Transverse colon (tissue), 4 donors: ENCODE measurements at places on chromosomes 1 and 21. TPM values are rescaled to one million over a fixed set of nuclear protein-coding genes. Genes with fewer than 3 reads are reported as not detected.

SLC27A3 gene
- 36.6 TPM for total RNA-seq

PLEKHN1 gene
- 1.4 TPM for total RNA-seq

DNA sequence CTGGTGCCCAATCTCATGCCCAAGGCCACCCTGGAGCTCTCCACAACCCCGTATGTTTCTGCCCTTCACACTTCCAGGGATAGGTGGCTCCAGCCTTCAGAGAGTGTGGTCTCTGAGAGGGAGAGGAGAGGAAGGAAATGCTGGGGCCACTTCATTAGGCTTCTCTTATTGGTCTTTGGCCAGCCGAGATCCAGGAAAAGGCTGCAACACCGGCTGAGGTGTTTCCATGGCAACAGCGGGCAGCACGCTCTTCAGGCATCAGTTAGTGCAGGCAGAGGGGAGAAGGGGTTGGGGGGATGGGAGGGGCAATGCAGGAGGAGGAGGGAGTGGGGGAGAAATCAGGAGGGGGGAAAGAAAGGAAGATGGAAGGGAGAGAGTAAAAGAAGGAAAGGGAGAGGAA is 275.1 kb upstream of the GJB5 start:
- H3K36me3 ChIP-seq = no peaks in the 10 kb centered on the region
- no peaks in the 10 kb centered on the region for H3K4me1 ChIP-seq
- no peak overlapping the region for H3K4me3 ChIP-seq
- no peak for DNase-seq

LCE3D gene
- total RNA-seq = not detected

DNA sequence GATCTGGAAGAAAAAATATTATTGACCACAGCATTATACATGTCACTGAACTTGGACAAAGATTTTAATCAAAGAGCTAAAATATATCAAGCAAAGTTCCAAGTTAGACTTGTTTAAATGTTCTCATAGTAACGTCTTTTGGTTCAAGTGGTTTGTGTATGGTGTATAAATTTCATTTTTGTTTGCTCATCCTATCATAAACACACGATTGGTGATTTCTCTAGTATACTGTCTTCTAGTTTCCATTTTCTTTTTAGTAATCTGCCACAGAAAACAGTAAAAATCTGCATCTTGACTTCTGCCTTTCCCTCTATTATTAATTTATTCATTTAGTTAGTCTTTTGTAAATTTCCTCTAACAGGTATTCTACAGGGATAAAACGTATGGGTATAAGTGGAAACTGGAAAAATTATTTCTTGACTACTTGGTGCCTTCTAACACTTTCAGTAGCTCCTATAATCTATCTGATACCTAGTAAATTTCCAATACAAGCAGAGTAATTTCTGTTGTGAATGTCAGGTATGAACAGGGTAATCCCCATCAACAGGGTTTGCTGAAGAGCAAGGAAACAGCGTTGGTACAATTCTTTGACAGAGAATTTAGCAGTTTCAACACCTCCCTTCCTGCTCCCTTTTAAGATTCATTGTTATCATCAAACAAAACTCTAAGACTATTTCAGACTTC is 268.0 kb downstream of the PTPRC start:
- no peaks in the 10 kb centered on the region for H3K36me3 ChIP-seq
- no peaks in the 10 kb centered on the region for H3K4me1 ChIP-seq
- no peaks in the 10 kb centered on the region for H3K27me3 ChIP-seq
- H3K27ac ChIP-seq = no peak overlapping the region
- DNase-seq = no peak

- peaks cover 10% of the 10 kb centered on the region for H3K4me1 ChIP-seq
- H3K27ac ChIP-seq = no peak overlapping the region
- H3K27me3 ChIP-seq = no peaks in the 10 kb centered on the region
Measured at GRCh38 chr1:93692026-93692425, 10.4 kb upstream of the BCAR3 start.

OR10J5 gene
- total RNA-seq = not detected

DNA sequence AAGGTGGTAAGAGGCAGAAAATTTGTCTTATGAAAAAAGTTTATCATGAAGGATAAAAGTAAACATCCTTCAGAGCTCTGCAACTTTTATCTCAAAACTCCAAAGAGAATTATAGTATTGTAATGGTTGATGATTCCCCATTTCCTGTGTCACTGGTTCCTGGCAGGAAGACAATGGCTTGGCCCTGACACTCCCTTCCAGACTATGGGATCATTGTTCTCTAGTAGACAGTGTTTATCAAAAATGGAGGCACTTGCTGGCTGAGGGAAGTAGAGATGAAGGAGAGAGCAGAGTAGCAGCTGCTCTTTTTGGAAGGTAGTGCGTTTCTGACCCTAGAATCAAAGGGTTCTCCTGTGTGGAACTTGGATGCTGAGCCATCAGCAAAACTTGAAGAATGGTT is 145.9 kb upstream of the ATP1B1 start:
- DNase-seq = peak; percentile 35
- no peaks in the 10 kb centered on the region for H3K36me3 ChIP-seq
- no peak overlapping the region for H3K27ac ChIP-seq
- H3K4me3 ChIP-seq = no peak overlapping the region

C1orf115 gene
- 129 TPM for total RNA-seq

COL6A1 gene
- 485 TPM for total RNA-seq

DBT gene
- 6.0 TPM for total RNA-seq

- H3K4me1 ChIP-seq = peaks cover 11% of the 10 kb centered on the region
- no peaks in the 10 kb centered on the region for H3K27me3 ChIP-seq
- H3K27ac ChIP-seq = no peak overlapping the region
- peak; percentile 23 for DNase-seq
Measured at GRCh38 chr1:63731117-63732043, 42.4 kb upstream of the ROR1 start.

MPZ gene
- total RNA-seq = 1.6 TPM

- H3K4me3 ChIP-seq = no peak overlapping the region
- no peak overlapping the region for H3K27ac ChIP-seq
- no peaks in the 10 kb centered on the region for H3K36me3 ChIP-seq
- peaks cover 11% of the 10 kb centered on the region for H3K4me1 ChIP-seq
Measured at GRCh38 chr1:28902738-28903137, 11.6 kb upstream of the EPB41 start.

DNA sequence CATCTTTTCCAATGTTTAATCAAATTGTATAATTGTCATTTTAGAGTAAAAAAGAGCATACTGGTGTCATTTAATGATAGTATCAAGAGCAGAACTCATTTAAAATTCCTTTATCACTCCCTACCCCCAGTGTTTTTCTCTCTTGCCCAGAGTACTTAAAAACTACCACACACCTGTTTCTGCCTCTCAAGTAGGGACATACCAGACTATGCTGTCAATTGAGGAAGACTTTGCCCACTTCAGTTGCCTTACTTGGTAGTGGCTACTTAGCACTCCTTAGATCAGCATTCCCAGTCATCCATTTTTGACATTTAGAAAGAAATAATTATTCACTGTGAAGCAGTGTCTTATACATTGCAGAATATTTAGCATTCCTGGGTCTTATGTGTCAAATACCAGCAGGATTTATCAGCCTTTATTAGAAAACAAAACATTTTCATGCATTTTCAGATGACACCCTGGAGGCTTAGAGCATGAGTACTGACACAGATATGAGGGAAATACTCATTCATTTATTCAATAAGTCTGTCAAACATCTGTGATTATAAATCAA is 127.5 kb upstream of the RGS1 start:
- no peaks in the 10 kb centered on the region for H3K4me1 ChIP-seq
- H3K27me3 ChIP-seq = no peaks in the 10 kb centered on the region
- no peak for DNase-seq
- H3K36me3 ChIP-seq = no peaks in the 10 kb centered on the region
- no peak overlapping the region for H3K4me3 ChIP-seq
- H3K27ac ChIP-seq = no peak overlapping the region

- no peaks in the 10 kb centered on the region for H3K4me1 ChIP-seq
- no peak for DNase-seq
- no peak overlapping the region for H3K27ac ChIP-seq
- no peaks in the 10 kb centered on the region for H3K27me3 ChIP-seq
- peaks cover 13% of the 10 kb centered on the region for H3K36me3 ChIP-seq
Measured at GRCh38 chr1:244056577-244056976, 5.5 kb downstream of the ZBTB18 start.

- H3K27me3 ChIP-seq = no peaks in the 10 kb centered on the region
- DNase-seq = no peak
- H3K4me1 ChIP-seq = no peaks in the 10 kb centered on the region
- no peaks in the 10 kb centered on the region for H3K36me3 ChIP-seq
- H3K4me3 ChIP-seq = no peak overlapping the region
Measured at GRCh38 chr1:53629101-53629691, 109.8 kb downstream of the GLIS1 start.

GRCh38 chr1:204931313-204931712 is 60.7 kb downstream of the NFASC start:
- no peaks in the 10 kb centered on the region for H3K36me3 ChIP-seq
- no peak overlapping the region for H3K4me3 ChIP-seq
- no peaks in the 10 kb centered on the region for H3K27me3 ChIP-seq
- no peak for DNase-seq
- H3K4me1 ChIP-seq = no peaks in the 10 kb centered on the region

- no peak overlapping the region for H3K4me3 ChIP-seq
- H3K4me1 ChIP-seq = no peaks in the 10 kb centered on the region
- no peak for DNase-seq
- H3K27me3 ChIP-seq = no peaks in the 10 kb centered on the region
Measured at GRCh38 chr1:22506130-22506692, 54.6 kb downstream of the ZBTB40 start.

C1orf116 gene
- 25.7 TPM for total RNA-seq

DNA sequence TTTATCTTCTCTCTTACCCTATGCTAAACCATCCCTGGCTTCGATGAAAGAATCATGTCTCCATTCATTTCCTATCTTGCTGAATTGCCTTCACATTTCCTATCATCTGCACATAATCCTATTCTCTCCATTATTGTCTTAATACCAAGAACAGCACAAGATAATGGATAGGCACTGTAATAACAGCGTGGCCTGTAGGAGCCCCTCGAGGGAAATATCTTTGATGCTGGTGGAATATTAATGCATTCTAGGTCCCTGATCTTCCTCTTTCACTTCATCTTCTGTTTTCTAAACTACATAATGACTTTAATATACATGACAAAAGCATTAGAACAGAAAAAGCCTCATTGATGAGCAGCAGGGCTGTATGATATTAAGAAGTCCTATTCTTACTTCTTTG is 720.6 kb downstream of the RWDD3 start:
- no peaks in the 10 kb centered on the region for H3K36me3 ChIP-seq
- H3K4me3 ChIP-seq = no peak overlapping the region
- H3K27ac ChIP-seq = no peak overlapping the region

SPATA45 gene
- not detected for total RNA-seq

DNA sequence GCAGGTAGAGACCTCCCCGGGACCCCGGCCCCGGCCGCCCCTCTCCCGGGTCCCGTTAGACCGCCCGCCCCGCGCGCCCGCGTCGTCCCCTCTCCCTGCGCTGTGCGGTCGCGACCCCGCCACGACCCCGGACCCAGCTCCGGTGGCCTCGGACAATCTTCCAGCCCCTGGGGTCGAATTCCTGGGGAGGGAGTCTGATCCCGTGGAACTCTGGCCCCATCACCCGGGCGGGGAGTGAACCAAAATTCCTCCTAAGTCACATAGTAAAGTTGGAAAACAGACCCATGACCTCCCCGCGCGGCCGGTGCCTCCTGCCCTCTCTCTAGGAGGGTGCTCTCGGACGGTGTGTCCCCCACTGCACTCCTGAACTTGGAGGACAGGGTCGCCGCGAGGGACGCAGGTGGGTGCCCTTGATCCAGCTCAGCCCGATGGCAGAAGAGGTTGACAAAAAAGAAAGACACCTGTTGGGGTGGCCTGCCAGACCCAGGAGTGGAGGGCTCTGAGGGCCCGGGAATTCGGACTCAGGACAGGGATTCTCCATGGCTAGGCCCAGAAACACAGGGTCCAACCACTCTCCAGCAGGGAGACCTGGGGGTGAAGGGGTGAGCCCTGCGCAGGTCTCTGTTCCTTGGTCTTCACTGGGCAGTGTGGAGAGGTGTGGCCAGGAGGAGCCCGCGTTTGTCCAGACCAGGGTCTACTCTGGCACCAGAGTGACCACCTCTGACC is 451 bp downstream of the ADAMTSL4 start:
- peak overlapping the region; percentile 86 for H3K27ac ChIP-seq
- peaks cover 43% of the 10 kb centered on the region for H3K4me1 ChIP-seq
- H3K36me3 ChIP-seq = no peaks in the 10 kb centered on the region
- peak; percentile 48 for DNase-seq
- H3K4me3 ChIP-seq = peak overlapping the region; percentile 58

DNA sequence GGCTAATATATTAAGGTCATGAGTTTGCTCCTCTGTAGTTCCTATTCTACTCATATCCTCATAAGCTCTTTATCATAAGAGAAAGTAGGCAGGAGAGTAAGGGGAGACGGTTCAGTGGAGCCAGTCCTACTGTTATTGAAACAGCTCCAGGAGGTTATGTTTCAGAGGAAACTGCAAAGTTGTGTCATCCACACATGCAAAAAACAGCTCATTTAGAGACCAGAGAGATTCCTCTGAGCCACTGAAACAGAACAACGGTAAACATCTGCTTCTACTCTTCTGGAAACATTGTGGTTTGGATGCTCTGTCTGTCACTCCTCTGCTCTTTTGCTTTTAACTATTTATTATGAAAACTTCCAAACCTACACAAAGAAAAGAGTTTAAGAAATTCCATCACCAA is 66.3 kb upstream of the PPP2R5A start:
- DNase-seq = no peak
- no peaks in the 10 kb centered on the region for H3K36me3 ChIP-seq
- H3K4me3 ChIP-seq = no peak overlapping the region
- no peaks in the 10 kb centered on the region for H3K4me1 ChIP-seq
- no peak overlapping the region for H3K27ac ChIP-seq

GRCh38 chr21:14273736-14274538 is 58.0 kb downstream of the RBM11 start:
- peak overlapping the region; percentile 75 for H3K27ac ChIP-seq
- no peaks in the 10 kb centered on the region for H3K36me3 ChIP-seq
- H3K4me3 ChIP-seq = no peak overlapping the region
- no peaks in the 10 kb centered on the region for H3K27me3 ChIP-seq
- DNase-seq = peak; percentile 94
- peaks cover 11% of the 10 kb centered on the region for H3K4me1 ChIP-seq

DNA sequence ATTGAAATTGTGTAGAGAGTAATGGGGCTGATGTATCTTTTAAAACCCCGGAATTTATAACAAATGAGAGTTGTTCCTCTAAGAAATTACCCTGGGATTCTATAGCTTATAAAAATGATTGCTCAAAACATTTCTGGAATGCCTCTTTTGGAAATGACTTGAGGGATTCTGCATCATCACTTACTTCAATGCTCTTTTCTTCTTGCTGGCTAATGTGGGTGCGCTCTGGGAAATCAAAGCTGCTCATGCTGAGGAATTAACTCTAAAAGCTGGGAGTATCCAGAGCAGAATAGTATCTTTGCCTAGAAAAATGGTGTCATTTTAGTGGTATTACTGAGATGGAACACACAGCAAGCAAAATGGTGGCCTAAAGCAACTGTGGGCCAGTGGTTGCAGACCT is 23.0 kb upstream of the TBX15 start:
- peaks cover 29% of the 10 kb centered on the region for H3K4me1 ChIP-seq
- no peak for DNase-seq
- H3K36me3 ChIP-seq = no peaks in the 10 kb centered on the region
- peaks cover 46% of the 10 kb centered on the region for H3K27me3 ChIP-seq
- H3K27ac ChIP-seq = no peak overlapping the region

NUDT4B gene
- total RNA-seq = not detected

VWA1 gene
- 72.6 TPM for total RNA-seq

PPIH gene
- 24.6 TPM for total RNA-seq

ARHGEF19 gene
- 14.9 TPM for total RNA-seq

GRCh38 chr1:226029093-226029496 is 30.0 kb upstream of the SDE2 start:
- peak; percentile 78 for DNase-seq
- no peaks in the 10 kb centered on the region for H3K36me3 ChIP-seq
- H3K4me1 ChIP-seq = peaks cover 39% of the 10 kb centered on the region
- H3K27ac ChIP-seq = peak overlapping the region; percentile 77

- peak; percentile 77 for DNase-seq
- H3K4me1 ChIP-seq = peaks cover 22% of the 10 kb centered on the region
- no peaks in the 10 kb centered on the region for H3K27me3 ChIP-seq
Measured at GRCh38 chr1:178536844-178537371, 24.0 kb downstream of the TEX35 start.
